Activated CD4-positive, alpha-beta memory T cell treated with anti-CD3 and anti-CD28 coated beads for 36 hours (primary cell): ENCODE measurements at places on chromosomes 1 and 21. TPM values are rescaled to one million over a fixed set of nuclear protein-coding genes. Genes with fewer than 3 reads are reported as not detected.

DNA sequence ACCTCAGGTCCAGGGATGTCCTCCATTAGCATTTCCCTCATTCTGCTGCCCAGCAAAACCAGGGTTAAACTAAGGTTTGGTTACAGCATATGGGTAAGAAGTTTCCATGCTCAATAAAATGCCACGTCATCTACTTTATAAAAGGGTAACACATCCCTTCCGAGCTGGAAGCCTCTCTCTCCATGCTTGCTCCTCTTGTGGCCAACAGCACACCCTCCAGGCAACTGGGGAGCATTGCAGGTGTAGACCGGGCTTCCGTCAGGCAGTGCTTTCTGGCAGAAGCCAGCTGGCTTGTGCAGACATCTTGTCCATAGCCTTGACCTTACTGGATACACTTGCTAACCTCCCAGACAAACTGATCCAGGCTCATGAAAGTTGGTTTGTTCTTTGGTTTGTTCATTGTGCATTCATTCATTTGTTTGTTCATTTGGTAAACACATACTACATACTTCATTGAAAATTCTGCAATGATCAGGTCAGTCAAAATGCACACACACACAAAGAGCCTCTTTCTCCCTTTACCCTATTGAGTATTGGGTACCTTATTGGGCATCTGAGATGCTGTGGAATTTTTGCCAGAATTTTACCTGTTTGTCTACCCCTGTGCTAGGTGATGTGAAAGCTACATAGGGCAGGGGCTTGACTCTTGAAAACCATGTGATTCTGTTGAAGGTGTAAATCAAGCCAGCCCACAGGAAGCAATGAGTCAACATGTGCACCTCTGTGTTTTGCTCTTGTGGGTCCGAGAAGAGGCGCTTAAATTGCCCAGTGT lies 422.8 kb downstream of the CAMTA1 start:
- H3K4me3 ChIP-seq, result no peak overlapping the region
- no peaks in the 10 kb centered on the region for H3K4me1 ChIP-seq
- DNase-seq, result peak; percentile 47
- H3K27ac ChIP-seq, result no peak overlapping the region

DNA sequence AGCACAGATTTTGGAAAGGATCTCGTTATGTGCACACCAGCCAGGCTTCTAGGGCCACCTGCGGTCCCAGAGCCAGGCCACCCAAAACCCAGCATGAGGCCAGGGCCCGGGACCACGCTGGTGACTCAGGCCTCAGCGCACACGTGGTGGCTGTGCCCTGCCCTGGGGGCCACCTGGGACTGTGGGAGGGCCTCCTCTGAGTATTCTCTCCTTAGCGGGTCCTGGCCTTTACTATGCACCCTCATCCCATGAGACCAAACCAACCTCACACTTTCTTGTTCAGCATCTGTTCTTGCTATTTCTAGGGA lies 9.9 kb downstream of the WNT9A start:
- H3K27me3 ChIP-seq, result no peaks in the 10 kb centered on the region
- DNase-seq, result no peak
- no peak overlapping the region for H3K4me3 ChIP-seq
- H3K4me1 ChIP-seq, result peaks cover 7% of the 10 kb centered on the region

DNA sequence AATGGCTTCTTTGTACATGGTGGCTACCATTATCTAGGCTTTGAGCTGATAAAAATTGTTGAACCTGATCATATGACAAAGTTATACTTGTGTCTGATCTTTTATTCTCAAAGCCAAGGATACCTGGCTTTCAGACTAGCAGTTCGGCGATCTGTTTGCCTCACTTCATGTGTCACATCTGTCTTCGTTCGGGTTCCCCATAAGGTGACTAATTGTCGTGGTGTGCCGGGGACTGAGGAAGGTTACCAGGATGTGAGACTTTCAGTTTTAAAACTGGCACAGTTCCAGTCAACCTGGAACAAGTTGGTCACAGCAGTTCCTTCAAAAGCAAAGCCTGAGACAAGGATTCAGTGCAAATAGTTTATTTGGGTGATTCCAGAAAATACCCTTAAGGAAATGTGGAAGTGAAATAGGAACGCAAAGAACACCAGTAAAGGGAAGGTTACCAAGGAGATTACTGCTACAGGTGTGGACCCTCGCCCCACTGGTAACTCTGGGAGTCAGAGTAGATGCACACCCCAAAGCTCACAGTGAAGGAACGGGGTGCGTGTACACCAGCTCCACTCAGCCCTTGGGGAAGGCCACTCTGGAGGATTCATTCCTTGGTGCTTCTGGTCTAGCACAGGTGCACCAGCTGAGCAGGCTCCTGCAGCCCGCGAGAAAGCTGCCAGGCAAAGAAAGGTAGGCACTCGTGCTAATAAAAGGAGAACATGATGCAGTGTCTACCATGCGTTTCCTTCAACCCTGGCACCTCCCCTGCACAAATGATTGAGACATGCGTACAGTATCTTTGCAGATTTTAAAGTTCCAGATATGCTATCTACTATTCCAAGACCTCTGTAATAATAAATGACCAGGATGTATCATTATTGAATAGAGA lies 69.0 kb downstream of the VWA5B1 start:
- H3K27me3 ChIP-seq, result peaks cover 49% of the 10 kb centered on the region
- H3K27ac ChIP-seq, result no peak overlapping the region
- peaks cover 16% of the 10 kb centered on the region for H3K4me1 ChIP-seq
- no peaks in the 10 kb centered on the region for H3K36me3 ChIP-seq

GRCh38 chr21:46436621-46437020 lies 22.1 kb upstream of the DIP2A start:
- no peak for DNase-seq
- no peaks in the 10 kb centered on the region for H3K4me1 ChIP-seq
- no peak overlapping the region for H3K27ac ChIP-seq

- H3K36me3 ChIP-seq, result peaks cover 25% of the 10 kb centered on the region
- no peaks in the 10 kb centered on the region for H3K27me3 ChIP-seq
- peak overlapping the region; percentile 91 for H3K4me3 ChIP-seq
- DNase-seq, result peak; percentile 43
These were observed 999 bp downstream of the THAP3 start for GRCh38 chr1:6625584-6626149.

GRCh38 chr1:94989911-94990473 lies 63.1 kb upstream of the CNN3 start:
- no peaks in the 10 kb centered on the region for H3K27me3 ChIP-seq
- H3K27ac ChIP-seq, result no peak overlapping the region
- H3K4me1 ChIP-seq, result no peaks in the 10 kb centered on the region
- DNase-seq, result no peak
- H3K36me3 ChIP-seq, result no peaks in the 10 kb centered on the region

GRCh38 chr1:171901245-171901644 lies 59.9 kb downstream of the DNM3 start:
- H3K4me3 ChIP-seq, result no peak overlapping the region
- peaks cover 4% of the 10 kb centered on the region for H3K4me1 ChIP-seq
- no peaks in the 10 kb centered on the region for H3K36me3 ChIP-seq
- H3K27me3 ChIP-seq, result no peaks in the 10 kb centered on the region
- DNase-seq, result no peak
- no peak overlapping the region for H3K27ac ChIP-seq

GRCh38 chr1:170836141-170836540 lies 99.2 kb upstream of the MROH9 start:
- peaks cover 4% of the 10 kb centered on the region for H3K27me3 ChIP-seq
- H3K4me1 ChIP-seq, result no peaks in the 10 kb centered on the region
- no peak overlapping the region for H3K27ac ChIP-seq
- no peak overlapping the region for H3K4me3 ChIP-seq
- no peaks in the 10 kb centered on the region for H3K36me3 ChIP-seq

DNA sequence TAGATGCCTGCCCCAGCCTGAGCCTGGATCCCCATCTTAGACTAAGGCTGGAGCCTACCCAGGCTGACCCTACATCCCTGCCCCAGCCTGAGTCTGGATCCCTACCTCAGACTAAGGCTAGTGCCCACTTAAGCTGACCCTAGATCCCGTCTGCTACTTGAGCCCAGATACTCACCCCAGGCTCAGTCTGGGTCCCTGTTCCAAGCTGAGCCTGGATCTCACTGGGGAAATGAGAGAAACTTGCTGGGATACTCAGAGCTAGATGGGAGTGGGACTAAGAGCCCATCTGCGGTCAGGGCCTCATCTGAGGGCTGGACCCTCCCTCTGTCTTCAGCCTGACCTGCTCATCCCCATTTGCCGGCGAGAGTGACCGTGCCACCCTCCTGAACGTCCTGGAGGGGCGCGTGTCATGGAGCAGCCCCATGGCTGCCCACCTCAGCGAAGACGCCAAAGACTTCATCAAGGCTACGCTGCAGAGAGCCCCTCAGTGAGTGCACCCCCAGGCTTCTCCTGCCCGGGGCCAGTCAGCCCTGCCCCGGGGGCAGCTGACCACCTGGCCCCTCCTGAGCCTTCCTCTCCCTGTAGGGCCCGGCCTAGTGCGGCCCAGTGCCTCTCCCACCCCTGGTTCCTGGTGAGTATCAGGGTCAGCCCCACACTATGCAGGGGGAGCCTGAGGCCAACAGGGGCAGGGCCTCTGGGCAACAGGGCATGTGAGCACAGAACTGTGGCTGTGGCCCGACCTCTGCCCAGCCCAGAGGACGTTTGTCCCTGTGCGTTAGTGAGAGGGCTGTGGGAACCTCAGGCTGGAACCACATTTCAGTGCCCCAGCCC lies 36.8 kb downstream of the TRIM11 start:
- no peaks in the 10 kb centered on the region for H3K4me1 ChIP-seq
- H3K36me3 ChIP-seq, result no peaks in the 10 kb centered on the region
- H3K27me3 ChIP-seq, result no peaks in the 10 kb centered on the region
- H3K27ac ChIP-seq, result no peak overlapping the region
- no peak for DNase-seq
- H3K4me3 ChIP-seq, result no peak overlapping the region

- H3K4me3 ChIP-seq, result no peak overlapping the region
- peaks cover 21% of the 10 kb centered on the region for H3K4me1 ChIP-seq
- no peak overlapping the region for H3K27ac ChIP-seq
- H3K27me3 ChIP-seq, result peaks cover 84% of the 10 kb centered on the region
- DNase-seq, result no peak
These were observed 1.1 kb upstream of the TBX15 start for GRCh38 chr1:118989006-118989815.

DNA sequence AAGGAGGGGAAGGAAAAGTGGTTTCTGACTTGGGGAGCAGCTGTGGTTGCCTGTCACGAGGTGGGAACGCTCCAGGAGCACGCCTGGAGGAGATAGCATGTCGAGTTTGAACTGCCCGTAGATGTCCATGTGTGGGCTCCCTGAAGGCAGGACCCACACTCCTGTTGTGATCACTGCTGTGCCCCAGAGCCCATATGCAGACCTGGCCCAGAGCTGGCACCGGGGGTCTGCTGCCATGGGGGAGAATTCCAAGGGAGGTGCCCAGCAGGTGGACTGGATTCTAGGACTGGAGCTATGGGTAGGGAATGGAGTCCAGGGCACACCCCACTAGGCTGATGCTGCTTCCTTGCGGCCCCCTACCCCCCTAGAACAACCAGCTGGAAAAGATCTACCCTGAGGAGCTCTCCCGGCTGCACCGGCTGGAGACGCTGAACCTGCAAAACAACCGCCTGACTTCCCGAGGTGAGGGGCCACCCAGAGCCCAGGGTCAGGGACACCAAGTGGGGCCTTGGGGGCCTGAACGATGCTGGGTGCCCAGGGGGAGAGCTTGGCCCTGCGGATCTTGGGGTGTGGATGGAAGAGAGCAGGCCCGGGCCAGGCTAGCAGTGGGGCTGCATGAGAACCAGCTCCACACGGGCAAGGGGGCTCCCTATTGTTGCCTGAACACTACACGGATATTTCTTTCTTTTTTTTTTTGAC lies 9.3 kb downstream of the PODN start:
- H3K27ac ChIP-seq, result no peak overlapping the region
- no peaks in the 10 kb centered on the region for H3K36me3 ChIP-seq

- peak; percentile 9 for DNase-seq
- H3K4me1 ChIP-seq, result peaks cover 3% of the 10 kb centered on the region
- H3K27ac ChIP-seq, result no peak within 1 kb of the TSS
- peaks cover 32% of the 10 kb centered on the region for H3K27me3 ChIP-seq
- peak within 1 kb of the TSS; percentile 37 for H3K4me3 ChIP-seq
These were observed at the start of gene ADGRL2 for GRCh38 chr1:81800695-81801650. Gene ADGRL2, plus strand, starts transcription at chr1:81800934. Its CDS starts 36,051 bp downstream, at chr1:81836985.

DNA sequence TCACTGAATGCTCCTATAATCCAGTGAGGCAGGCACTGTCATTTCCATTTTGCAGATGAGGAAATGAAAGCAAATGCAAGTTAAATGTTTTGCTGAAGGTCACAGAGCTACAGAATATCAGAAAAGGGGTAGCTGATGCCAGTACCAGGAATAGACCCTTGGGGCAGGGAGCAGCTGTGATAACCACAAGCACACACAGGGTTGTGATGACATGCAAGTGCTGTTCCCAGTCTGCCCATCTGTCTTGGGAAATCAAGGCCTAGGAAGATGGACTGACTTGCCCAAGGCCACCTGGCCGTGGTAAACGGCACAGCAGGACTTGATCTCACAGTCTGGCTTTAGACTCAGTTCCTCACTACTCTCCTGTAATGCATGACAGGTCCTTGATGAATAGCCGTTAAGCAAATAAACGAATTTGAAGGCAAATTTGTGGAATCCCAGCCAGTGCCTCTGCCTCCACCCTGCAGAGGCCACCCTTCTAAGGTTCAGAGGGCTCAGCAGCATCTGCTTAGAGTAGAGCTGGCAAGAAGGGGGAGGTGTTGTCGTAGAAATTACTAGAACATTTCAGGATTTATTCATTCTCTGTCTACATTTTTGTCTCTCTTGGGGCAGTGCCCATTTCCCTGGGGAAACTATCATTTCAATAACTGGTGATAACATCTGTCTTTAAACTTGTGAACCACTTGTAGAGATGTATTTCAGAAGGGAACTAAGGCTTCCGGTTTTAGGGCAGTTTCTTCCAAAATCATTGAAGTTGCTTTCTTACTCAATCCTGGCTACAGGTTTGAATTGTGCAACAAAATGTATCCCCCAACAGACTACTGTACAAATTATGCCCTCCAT lies 53.2 kb upstream of the MRPS6 start:
- H3K4me3 ChIP-seq, result no peak overlapping the region
- H3K36me3 ChIP-seq, result no peaks in the 10 kb centered on the region
- H3K27me3 ChIP-seq, result no peaks in the 10 kb centered on the region
- H3K27ac ChIP-seq, result no peak overlapping the region
- DNase-seq, result no peak
- H3K4me1 ChIP-seq, result peaks cover 20% of the 10 kb centered on the region

- no peaks in the 10 kb centered on the region for H3K27me3 ChIP-seq
- H3K4me3 ChIP-seq, result no peak overlapping the region
- no peaks in the 10 kb centered on the region for H3K4me1 ChIP-seq
- DNase-seq, result no peak
These were observed 188.1 kb upstream of the RGS18 start for GRCh38 chr1:191970116-191970515.

DNA sequence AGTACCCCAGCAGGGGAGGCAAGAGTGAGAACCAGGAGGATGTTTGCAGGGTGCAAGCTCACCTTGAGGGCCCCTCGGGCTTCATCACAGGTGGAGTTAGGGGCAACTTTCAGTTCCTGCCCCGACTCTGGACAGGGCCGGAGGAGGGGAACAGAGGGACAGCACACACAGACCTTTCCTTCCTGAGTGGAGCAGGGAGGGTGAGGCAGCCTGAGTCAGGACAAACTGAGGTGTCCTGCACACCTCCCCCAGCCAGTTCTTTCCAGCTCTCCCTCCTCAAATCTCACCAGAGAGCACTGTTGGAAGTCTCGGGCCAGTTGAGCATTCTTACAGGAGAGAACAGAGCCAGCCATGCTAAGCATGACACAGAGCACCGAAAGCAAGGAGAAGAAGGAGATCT lies 1.5 kb downstream of the ENTREP3 start:
- H3K27ac ChIP-seq, result no peak overlapping the region
- peaks cover 15% of the 10 kb centered on the region for H3K36me3 ChIP-seq
- peaks cover 32% of the 10 kb centered on the region for H3K4me1 ChIP-seq
- peak overlapping the region; percentile 79 for H3K4me3 ChIP-seq
- no peak for DNase-seq
- no peaks in the 10 kb centered on the region for H3K27me3 ChIP-seq

- no peaks in the 10 kb centered on the region for H3K36me3 ChIP-seq
- no peak for DNase-seq
These were observed 1252.1 kb upstream of the ADGRL4 start for GRCh38 chr1:80258659-80259058.

Gene ADAMTS4
- 3.0 TPM for total RNA-seq

Gene PTAFR
- total RNA-seq, result 0.15 TPM

Gene HSD3B2
- total RNA-seq, result not detected

Gene THEMIS2
- 29.3 TPM for total RNA-seq

Gene GLMN
- total RNA-seq, result 10.9 TPM
